ENCODE measurements at places on chromosomes 11 and 22. TPM values are rescaled to one million over a fixed set of nuclear protein-coding genes. Genes with fewer than 3 reads are reported as not detected.
A peak's percentile ranks its signal among the peaks of the same experiment; 100 is the strongest.

GRCh38 chr22:20957102-20957682 lies 9.9 kb upstream of the AIFM3 start:
- no peak for DNase-seq

- no peak for DNase-seq
These were observed 1.6 kb upstream of the P2RY2 start for GRCh38 chr11:73216465-73216864.

GRCh38 chr11:104734998-104735397 lies 163.3 kb downstream of the CASP12 start:
- DNase-seq = no peak

- DNase-seq = no peak
These were observed 12.3 kb upstream of the ALX4 start for GRCh38 chr11:44322243-44322642.

DNA sequence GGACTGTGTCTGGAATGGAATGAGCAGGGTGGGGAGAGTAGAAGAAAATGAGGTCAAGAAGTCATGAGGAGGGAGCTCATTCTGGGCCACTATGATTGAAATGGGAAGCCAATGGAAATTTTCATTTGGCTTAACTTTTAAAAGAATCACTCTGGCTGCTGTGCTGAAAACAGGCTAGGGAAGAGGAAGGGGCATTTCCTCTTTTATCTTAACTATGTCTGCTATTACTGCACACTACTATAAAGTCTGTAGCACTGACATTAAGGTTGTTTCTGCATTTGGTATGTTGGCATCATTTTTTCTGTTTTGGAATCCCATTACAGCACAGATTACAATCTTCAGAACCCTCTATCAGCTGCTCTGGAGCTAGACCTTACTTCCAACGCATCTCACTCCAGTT lies 8.2 kb downstream of the PATL1 start:
- no peak for DNase-seq

DNA sequence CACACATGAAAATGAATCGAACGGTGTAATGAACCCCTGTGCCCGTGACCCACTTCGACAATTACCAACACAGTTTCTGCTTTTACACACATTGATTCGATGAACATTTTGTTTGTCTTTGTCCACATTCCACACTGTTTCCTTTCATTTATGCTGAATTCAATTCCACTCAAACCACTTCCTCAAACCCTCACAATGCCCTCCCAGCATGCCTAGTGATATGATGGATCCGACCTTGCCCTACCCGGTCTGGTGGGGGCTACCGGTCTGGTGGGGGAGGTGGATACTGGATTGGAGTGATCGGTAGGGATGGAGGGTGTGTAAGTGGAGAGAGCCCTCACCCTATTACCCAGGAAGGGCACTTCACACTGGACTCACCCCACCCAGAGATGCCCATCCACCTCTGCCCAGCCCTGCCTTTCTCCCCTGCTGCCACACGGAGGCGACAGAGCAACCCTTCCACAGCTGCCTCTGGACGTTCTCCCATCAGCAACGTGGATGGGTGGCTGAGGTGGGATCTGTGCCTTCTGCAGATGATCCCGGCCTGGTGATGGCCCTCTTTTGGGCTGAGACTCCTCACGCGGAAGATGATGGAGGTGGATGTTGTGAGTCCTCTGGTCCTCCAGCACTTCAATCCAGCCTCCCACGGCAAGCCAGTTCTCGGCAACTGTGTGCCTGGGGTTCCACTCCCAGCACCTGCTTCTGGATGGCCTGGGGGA lies 33.0 kb upstream of the P2RY2 start:
- DNase-seq = peak; percentile 77

- no peak for DNase-seq
These were observed 55.1 kb downstream of the NOX4 start for GRCh38 chr11:89436071-89436470.

DNA sequence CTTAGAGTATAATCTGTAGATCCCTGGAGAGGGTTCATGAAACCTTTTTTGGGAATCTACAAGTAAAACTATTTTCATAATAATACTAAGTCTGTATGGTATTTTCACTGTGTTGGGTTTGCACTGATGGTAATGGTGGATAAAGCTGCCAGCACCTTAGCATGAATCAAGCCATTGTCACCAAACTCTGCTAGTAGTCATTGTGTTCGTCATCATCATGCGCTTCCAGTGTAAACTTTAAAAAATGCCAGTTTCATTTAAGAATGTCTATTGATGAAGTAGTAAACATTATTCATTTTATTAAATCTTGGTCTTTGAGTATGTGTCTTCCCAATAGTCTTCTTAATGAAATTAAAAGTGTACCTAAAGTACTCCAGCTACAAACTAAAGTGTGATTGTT lies 15.0 kb downstream of the ALKBH3 start:
- no peak for DNase-seq

GRCh38 chr11:72007587-72007986 lies 8.9 kb downstream of the IL18BP start:
- DNase-seq = no peak

GRCh38 chr11:118265954-118266353 lies 1.9 kb upstream of the MPZL2 start:
- DNase-seq = no peak

- no peak for DNase-seq
These were observed 892.3 kb downstream of the OPCML start for GRCh38 chr11:132639986-132640385.

- DNase-seq = no peak
These were observed 148.8 kb upstream of the ANO5 start for GRCh38 chr11:22044126-22044525.

DNA sequence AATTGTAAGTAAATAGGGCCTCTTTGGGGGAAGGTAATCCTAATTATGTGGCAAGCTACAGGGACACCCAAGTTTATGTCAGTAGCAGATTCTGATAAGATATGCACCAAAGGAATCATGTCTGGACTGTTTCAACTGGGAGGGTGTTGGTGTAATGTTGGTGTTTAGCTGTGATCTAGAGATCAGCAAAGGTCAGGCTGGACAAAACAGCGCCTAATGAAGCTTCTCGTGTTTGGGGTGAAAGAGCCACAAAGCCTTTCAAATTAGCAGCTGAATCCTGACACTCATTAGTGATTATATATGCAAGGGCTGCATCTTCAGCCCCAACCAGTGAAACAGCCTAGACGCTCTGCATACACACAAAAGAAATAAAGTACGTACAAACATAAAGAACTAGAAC lies 106.3 kb downstream of the MPPED2 start:
- no peak for DNase-seq

DNA sequence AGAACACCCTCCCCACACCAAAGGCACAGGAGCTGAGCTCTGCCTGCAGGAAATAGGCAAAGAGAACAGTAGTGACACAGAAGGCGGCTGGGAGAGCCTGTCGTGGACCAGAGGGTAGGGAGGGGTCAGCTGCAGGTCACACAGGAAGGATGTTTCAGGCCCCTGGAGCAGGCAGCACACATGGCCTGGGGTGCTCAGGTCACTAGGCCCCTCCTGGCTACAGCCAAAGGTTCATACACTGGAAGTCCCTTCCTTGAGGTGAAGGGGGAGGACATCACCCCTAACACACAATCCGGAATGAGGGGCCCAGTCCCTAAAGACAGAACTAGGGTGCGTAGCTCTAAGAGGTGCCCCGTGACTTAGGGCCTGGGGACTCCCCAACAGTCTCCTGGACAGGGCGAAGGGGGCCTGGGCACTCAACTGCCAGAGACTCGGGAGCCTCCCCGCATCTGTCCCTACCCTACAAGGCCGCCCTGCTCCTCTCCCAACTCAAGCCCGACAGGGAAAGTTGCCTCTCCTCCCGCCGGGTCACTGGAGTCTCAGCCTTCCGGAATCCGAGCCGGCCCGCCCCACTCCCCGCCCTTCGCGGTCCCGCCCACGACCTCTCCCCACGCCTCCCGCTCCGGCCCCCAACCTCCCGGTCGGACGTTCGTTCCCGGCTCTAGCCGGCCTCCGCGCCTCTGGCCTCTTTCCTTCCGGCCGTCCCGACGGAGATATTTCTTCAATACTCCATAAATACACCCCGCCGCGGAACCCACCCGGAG lies at the start of gene CYB5R2:
Gene CYB5R2 (minus strand): TSS at position 541 of the 764 bp plus-strand sequence. CDS start 675 bp downstream, outside the sequence.
- DNase-seq = no peak

DNA sequence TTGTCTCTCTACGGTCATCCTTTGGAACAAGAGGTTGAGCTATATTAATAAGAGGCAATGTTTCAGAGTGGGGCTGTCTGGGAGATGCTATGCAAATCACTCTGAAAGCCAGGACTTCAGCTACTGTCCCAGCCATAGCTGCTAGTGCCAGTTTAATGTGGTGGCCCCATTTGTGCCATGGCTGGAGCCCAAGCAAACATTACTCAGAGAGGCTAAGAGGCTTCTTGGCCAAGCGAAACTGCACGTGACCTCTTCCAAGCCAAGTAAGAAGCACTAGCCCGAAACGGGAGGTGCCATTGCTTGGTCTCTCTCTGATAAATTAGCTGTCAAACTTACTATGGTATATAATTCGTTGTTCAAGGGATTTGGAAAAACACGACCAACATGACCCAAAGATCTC lies 50.4 kb upstream of the TBCEL start:
- DNase-seq = no peak

DNA sequence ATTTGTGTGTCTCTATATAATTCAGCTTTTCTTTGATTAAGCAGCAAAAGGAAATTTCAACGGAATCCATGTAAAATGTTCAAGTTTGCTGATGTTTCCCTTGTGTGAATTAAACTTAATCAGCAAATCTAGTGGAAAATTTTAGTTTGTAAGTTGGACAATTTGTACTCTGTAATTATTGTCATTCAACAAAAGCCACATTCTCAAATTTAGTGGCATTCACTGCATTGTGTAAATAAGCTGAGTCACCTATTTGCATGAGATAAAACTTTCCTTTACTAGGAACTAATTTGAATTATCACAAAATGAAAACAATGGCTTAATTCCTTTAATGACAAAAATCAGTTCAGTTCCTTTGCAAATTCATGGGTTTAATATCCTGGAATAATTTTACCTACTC lies 784.2 kb upstream of the CCDC179 start:
- DNase-seq = no peak

DNA sequence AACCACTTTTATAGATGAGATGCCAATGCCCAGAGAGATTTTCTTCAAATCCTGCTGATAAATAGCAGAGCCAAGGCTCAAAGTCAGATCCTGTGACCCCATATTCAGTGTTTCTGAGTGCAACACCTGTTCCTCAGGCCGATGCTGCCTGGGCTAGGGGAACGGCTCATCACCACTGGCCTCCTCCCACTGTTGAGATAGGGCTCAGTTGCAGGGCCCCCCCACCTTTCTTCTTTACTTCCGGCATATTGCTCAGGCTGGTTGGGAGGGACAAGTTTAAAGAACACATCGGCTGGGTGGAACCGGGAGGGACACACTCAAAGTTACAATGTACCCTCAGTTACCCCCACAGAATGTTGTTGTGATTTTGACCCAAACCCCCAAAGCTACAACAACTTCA lies 88.3 kb upstream of the CRTAM start:
- DNase-seq = no peak

DNA sequence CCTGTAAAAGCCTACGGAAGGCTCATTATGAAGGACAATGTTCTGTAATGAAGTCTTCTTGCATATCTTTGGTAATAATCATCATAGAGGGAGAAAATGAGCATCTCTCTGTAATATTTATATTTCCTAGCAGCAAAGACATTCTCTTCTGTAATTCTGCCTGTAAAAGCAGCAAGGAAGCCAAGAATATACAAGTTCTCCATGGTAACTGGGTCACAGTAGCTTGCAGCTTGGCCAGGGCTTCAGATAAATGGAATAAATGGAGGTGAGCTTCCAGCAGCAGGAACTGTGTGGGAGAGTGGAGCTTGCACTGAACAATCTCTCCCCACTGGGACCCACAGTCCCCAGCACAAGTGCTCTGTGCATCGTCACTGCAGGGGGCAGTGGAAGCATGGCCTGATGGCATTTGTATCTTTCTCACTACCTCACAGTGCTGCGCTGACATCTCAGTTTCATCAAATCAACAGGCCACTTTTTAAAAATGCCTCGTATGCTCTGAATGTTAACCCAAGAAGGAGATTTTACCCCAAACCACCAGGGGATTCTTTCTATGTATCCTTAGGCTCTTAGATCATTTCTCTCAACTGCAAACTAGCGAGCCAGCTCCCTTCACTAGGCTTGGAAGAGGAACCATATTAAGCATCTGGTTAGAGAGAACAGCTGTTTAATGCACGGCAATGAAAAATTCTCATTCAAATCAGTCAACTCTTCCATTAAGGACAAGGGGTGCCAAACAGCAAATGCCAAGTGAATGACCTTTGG lies 1059.7 kb downstream of the OPCML start:
- no peak for DNase-seq

DNA sequence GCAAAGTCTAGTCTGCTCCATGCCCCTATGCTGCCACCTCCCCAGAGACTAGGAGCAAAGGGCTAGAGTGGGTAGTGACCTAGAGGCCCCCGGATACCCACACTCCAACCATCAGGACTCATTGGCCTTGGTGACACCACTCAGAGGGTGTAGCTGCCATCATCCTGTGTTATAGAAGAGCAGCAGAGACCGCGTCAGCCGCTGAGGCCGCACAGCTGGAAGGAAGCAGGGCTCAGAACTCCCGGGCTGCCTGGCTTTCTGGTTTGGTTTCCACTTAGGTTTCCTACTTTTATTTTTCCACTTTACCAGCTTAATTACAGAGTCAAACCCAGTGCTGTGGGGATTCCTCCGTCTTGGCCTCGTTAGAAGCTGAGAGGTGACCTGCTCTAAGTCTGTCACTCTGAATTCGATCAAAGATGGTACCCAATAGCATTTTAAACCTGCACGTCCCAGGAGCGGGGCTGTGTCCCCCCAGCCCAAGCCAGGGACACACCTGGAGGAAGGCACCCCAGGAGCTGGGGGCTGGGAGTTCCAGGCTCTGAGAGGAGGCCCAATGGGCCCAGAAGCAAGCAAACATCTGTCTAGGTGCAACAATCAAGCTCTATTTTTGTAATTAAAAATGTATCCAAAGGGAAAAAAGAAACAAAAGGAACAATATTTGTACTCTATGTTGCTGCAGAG lies 2.1 kb upstream of the CDKN1C start:
- no peak for DNase-seq

DNA sequence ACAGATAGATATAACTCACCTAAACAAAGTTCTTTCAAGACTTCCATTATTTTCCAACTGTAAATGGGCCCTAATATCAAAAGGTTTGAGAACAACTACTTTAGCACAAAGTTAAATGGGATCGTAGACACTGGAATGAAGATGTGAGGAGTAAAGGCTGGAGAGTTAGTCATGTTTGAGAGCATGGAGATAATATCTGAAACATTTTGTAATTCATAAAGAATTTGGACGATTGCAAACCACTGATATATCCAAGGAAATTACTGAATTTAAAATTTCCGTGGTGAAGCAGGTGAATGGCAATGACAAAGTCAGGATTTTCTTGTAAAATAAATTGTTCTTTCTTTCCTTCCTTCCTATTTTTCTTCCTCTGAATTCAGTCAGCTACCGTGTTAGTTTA lies 564.9 kb downstream of the CNTN5 start:
- no peak for DNase-seq

- DNase-seq = peak; percentile 78
These were observed 4.6 kb downstream of the C11orf96 start for GRCh38 chr11:43947003-43947500.

The OR2AG1 gene
- total RNA-seq = not detected

The MS4A13 gene
- total RNA-seq = not detected

The TMEM86A gene
- total RNA-seq = 4.6 TPM

The CBLIF gene
- not detected for total RNA-seq

The MPZL3 gene
- 2.0 TPM for total RNA-seq

The KCNK7 gene
- 0.39 TPM for total RNA-seq

The CCT8L2 gene
- total RNA-seq = not detected

The OR8D4 gene
- total RNA-seq = not detected

The GGTLC2 gene
- not detected for total RNA-seq

The SLC16A8 gene
- total RNA-seq = 0.28 TPM

The RAB6A gene
- 104 TPM for total RNA-seq

The REXO2 gene
- total RNA-seq = 129 TPM

The OR4D10 gene
- total RNA-seq = not detected

The DERL3 gene
- total RNA-seq = 4.0 TPM

The KDM4D gene
- total RNA-seq = 0.90 TPM
